ENCODE measurements at places on chromosomes 5 and 9. TPM values are rescaled to one million over a fixed set of nuclear protein-coding genes. Genes with fewer than 3 reads are reported as not detected.

GRCh38 chr9:124295159-124295794, 37.5 kb downstream of the NEK6 start:
- no peak for DNase-seq

DNA sequence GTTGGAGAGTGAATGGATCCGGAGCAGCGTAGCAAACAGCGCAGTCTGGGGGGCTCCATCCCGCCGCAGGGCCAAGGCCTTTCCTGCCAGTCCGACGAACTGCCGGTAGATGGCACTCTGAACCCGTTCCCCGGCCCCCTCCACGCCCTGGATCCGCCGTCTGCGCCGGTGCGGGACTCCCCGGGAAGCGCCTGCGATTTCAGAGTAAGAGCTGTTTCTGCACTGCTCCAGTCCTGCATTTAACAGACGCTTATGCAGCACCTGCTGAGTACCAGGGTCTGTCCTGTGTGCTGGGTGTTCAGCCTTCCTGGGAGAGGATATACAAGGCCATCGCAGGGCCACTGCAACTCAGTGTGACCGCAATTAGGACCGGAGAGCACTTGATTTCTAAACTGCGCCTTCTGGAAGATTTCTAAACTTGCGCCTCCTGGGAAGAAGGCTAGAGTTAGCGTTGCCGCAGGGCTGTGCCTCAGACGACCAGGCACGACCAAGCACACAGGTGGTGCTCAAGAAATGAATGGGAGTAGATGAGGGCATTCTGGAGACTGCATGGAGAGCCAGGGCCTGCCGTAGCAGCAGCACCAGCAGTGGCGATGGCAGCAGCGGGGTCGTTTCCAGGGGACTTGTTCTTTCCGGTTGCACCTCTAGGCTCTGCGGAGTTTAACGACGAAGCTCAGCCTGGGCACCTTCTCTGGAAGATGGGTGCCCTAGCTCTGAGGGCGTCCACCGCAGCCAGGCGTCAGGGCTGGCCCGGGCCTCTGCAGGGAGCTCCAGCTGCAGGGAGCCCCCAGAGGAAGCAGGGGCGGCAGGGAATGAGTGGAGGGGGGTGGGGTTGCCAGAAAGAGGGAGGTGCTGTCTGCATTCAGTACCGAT, 14.3 kb upstream of the TIFAB start:
- DNase-seq: no peak

- DNase-seq: no peak
These were observed 167.8 kb downstream of the GABRB2 start for GRCh38 chr5:161378701-161379100.

DNA sequence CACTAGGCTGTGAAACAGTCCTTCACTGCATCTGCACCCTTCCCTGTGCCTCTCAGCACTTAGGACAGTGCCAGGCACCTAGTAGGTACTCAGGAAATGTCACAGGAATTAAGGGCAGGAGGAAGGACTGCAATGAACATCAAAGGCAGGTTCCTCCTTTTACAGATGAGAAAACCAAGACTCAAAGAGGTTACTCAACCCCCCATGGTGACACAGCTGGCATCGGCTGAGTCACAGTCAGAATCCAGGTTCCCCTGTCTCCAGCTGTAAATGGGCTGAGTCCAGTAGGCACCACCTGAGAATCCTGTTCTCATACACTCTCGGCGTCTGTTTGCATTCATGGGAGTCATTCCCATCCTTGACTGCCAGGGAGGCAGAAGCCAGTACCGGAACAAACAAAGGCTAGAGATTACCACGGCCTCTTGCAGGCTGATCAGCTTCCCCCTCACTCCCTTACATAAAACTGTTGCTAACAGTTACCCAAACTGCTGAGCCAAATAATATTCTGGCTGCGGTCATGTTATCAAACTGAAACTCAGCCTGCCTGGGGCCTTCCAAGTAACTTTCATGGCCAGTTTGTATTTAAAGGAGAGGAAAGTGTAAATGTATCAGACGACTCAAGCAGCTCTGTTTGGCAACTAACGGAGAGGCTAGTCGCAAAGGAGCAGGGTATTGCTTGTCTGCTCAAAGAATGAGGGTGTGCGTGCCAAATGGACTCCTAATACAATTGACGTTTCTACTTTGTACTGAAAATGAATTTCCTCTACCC, 201.7 kb downstream of the PAPPA start:
- DNase-seq: no peak

GRCh38 chr9:18480662-18481093, 6.7 kb downstream of the ADAMTSL1 start:
- no peak for DNase-seq

- DNase-seq: no peak
These were observed 1339.3 kb downstream of the EFNA5 start for GRCh38 chr5:106331415-106331814.

DNA sequence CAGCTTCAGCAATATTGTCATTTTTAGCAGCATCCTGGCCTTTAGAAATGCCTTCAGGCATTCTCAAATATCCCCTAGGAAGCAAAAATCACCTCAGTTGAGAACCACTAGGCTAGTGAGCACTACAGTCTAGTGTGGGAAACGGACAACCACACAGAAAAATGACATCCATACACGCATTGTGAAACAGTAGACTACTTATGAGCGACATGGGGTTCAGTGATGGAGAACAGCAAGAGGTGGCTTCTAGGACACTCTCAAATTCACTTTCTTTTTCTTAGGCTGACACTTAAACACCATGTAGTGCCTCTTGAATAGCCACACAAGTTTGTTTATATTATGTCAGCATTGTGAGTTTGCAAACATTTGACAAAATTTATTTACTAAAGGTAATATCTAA, 203.0 kb downstream of the KDM4C start:
- no peak for DNase-seq

- no peak for DNase-seq
These were observed 3.1 kb downstream of the MAN2A1 start for GRCh38 chr5:109692852-109693251.

DNA sequence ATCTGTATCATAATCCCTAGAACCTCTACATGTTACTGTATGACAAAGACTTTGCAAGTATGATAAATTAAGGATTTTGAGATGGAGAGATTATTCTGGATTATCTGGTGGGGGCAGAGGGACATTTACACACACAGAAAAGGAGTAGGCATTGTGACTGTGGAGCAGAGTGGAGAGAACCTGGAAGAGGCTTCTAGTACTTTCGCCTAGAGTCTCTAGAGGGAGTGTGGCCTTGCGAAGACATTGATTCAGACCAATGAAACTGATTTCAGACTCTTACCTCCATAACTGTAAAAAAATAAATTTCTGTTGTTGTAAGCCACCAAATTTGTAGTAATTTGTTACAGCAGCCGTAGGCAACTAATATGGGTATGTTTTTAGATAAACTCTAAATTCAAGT, 45.9 kb downstream of the CSNK1G3 start:
- DNase-seq: no peak

DNA sequence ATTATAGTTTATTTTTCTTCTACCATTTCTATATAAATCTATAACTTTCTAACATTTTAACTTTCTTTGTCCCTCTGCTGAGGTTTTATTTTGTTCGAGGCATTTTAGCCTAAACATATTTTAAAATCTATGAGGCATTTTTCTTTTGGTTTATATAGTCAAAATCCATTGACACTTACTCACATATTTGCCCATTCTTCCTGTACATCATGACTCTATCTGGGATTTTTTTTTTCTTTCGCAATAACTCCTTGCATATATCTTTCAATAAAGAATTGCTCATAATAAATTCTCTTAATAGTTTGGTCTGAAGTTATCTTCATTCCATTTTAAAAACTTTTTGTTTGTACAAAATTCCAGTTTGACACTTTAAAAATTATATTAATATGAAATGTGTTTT, 632.3 kb downstream of the TLE4 start:
- DNase-seq: no peak

Gene ARL10
- polyA plus RNA-seq: 3.3 TPM

Gene SNX30
- 4.2 TPM for polyA plus RNA-seq

Gene OMD
- polyA plus RNA-seq: 1.3 TPM

Gene GABRA6
- not detected for polyA plus RNA-seq

Gene ZFP37
- 2.4 TPM for polyA plus RNA-seq

Gene CER1
- polyA plus RNA-seq: 0.07 TPM

Data from thymus (tissue), 14 donors.